Astrocyte of the spinal cord (primary cell): ENCODE measurements at places on chromosomes 7 and 10.

- no peak for DNase-seq
Measured at GRCh38 chr7:32869716-32870115, 21.8 kb downstream of the KBTBD2 start.

DNA sequence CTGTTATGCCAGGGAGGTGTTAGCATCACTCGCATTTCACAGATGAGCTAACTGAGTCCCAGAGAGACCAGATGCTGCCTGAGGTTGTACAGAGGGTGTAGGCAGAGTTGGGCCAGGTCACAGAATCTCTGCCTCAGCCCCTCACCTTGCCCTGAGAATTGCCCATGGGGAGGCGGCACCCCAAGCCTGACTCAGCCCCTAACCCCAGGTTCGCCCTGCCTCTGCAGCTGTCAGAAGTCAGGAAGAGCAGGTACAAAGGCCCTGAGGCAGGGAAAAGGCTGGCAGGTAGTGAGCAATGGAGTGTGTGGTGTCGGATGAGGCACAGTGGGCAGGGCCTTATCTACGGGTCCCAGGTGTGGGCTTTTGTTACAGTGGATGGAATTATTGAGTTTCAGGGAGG, 79.4 kb downstream of the MYL10 start:
- no peak for DNase-seq

DNA sequence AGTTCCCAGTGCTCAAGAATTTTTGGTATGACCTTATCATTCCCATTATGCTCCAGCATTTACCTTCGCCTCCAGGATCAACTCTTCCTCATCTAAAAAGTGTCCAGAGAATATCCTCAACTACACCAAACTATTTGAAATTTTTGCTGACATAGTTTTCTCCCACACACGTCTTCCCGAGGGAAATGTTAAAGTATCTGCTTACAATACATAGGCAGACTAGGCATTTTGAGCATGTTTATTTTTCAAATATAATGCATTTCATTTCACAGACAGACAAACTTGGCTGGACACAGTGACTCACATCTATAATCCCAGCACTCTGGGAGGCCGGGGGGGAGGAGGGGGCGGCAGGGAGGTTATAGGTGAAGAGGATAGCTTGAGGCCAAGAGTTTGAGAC, 177.1 kb upstream of the TRIM24 start:
- DNase-seq = peak; percentile 54

- peak; percentile 5 for DNase-seq
Measured at GRCh38 chr7:84113906-84114850, 80.4 kb downstream of the SEMA3A start.

DNA sequence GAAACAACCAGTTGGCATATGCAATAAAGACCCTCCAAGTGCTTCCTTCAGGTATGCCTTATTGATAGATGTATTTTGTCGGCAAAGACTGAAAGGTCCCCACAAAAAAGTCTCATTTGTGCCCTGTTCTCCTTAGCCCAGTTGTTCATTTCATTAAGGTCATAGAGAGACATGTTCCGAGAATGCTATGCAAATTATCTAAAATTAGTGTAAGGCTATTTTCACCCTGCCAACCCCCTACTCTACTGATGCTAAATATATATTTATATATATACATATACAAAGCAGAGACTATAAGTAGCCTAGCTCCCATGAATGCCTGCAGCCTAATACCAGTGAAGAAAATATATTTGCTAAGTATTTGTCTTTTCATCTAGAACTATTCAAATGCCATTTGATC, 96.7 kb upstream of the ADO start:
- DNase-seq = no peak

GRCh38 chr10:44030132-44030531, 354.8 kb downstream of the CXCL12 start:
- no peak for DNase-seq

GRCh38 chr10:48759113-48759901, 74.6 kb downstream of the WDFY4 start:
- no peak for DNase-seq
